ENCODE measurements at places on chromosomes 7 and 10.
A peak's percentile ranks its signal among the peaks of the same experiment; 100 is the strongest.

DNA sequence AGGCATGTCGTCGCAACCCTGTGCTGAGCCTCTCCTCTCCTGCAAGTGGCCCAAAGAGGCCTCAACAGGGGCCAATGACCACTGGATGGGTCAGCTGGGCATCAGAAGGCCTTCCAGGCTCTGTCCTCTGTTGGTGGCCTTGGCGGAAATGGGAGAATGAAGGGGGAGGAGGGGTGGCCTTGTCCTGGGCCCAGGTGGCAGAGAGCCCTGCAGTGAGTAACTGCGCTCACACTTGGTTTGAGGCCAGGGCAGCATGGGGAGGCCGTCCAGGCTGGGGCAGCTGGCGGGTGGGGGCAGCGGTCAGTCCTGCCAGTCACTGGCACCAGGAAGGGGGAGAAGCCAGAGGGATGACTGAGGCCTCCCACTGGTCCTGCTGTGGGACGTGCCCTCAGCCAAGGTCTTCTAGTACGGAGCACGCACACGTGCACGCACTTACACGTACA lies 59.8 kb downstream of the LHPP start:
- no peak for DNase-seq

DNA sequence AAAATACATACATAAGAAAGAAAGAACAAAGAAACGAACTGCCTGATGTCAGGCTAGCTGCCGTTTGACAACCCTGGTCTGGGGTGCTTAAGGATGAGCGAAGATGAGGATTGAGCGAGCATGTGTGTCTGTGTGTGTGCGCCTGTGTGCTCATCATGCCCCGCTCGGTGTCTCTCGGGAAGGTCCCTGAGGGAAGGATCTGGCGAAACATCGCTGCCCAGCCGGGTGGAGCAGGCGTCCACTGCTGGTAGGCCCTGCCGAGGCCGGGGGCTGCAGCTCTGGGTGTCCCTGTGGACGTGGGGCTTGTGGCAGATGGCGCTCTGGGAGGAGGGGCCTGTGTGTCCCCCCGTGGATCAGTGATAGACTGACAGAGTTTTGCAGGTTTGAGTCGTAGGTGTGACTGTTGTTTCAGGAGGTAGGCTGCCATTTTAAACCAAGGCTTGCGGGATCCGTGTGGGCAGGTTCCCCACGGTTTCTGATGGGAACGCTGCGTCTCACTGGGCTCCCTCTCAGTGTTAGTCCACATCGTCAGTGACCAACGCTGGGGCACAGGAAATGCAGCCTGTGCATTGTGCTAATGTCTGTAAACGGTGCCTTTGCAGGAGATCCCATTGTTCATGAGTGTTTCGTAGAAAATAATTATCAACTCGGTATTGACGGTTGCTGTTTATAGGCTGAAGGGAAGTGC lies 5.9 kb upstream of the SUN1 start:
- DNase-seq: no peak

DNA sequence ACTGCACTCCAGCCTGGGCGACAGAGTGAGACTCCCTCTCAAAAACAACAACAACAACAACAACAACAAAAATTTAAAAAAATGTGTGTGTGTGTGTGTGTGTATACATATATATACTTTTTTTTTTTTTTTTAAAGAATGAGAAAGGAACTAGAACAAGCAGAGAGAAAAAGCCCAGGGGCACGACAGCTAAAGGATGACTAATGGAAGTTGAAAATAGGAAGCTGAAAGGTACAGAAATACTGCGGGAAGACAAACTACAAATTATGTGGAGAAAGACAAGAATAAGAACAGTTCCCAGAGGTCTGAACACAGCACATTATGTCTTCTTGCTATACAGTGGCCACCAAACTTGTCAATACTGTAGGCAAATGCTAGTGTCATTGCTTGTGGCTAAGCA lies 141.9 kb upstream of the PRSS1 start:
- DNase-seq: no peak

- no peak for DNase-seq
Observed at GRCh38 chr10:8181496-8182157, 127.1 kb downstream of the GATA3 start.

- no peak for DNase-seq
Observed at GRCh38 chr7:130758429-130759056, 24.5 kb upstream of the KLF14 start.

GRCh38 chr7:144835155-144835611 lies 670 bp downstream of the TPK1 start:
- DNase-seq: no peak

DNA sequence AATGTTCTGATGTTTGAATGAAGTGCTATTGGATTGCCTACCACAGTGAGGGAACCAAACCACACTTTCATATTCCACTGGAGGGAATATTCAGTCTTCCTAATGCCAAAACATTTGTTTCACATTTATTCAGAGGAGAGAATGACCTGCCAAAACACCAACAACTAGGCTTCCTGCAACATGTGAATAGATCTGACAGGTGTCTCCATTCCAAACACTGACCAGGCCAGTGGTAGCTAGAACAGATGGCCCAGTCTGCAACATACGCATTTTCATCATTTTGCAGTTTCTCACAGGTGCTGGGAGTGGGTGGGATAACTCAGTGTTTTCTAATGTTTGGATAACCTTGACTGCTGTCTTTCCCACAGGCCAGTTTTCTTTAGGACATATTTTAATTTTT lies 110.0 kb downstream of the RELN start:
- no peak for DNase-seq

DNA sequence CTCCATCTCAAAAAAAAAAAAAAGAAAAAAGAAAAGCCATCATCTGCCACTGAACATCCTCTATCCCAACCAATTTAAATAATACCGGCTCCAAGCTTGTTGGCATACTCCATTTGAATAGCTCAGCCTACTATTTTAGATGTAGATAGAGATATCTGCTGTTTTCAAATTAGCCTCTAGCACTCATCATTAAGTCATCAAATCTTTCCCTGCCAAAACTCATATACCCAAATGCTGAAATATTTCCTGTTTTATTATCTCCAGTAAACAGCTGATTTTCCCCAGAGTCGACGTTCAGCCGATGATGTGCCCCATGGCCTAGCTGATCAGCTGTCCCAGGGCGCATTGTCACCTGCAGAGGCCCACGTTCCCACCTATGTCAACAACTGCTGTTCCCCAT lies 34.5 kb upstream of the FRMD4A start:
- no peak for DNase-seq

- DNase-seq: no peak
Observed at GRCh38 chr7:21507627-21508343, 35.1 kb upstream of the DNAH11 start.

DNA sequence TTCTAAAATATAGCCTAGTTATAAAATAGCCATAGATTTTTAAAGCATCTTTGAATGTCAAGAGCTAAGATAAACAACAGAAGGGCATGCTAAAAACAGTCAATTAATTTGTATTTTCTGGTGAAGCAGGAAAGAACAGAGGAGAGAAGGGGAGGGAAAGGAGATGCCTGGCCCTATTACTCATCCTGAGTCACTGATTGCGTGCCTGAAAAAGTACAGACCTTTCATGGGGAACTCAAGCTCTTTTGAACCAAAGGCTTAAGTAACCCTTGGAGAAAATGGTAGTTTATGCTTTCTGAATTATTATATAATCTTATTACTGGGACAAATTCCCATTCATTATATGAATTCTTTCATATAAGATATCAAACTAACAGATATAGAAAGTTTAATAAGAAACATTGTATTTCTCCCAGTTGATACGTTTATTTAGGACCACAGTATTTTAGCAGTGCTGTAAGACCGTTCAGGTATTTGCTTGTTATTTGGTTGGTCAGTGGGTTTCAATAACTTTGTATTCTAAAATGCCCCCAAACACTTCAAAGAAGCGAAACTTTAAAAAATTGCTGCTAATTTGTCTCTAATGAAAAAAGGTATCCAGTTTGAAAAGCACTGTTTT lies 151.3 kb downstream of the HGF start:
- no peak for DNase-seq

- no peak for DNase-seq
Observed at GRCh38 chr10:95544783-95545500, 16.2 kb downstream of the SORBS1 start.

DNA sequence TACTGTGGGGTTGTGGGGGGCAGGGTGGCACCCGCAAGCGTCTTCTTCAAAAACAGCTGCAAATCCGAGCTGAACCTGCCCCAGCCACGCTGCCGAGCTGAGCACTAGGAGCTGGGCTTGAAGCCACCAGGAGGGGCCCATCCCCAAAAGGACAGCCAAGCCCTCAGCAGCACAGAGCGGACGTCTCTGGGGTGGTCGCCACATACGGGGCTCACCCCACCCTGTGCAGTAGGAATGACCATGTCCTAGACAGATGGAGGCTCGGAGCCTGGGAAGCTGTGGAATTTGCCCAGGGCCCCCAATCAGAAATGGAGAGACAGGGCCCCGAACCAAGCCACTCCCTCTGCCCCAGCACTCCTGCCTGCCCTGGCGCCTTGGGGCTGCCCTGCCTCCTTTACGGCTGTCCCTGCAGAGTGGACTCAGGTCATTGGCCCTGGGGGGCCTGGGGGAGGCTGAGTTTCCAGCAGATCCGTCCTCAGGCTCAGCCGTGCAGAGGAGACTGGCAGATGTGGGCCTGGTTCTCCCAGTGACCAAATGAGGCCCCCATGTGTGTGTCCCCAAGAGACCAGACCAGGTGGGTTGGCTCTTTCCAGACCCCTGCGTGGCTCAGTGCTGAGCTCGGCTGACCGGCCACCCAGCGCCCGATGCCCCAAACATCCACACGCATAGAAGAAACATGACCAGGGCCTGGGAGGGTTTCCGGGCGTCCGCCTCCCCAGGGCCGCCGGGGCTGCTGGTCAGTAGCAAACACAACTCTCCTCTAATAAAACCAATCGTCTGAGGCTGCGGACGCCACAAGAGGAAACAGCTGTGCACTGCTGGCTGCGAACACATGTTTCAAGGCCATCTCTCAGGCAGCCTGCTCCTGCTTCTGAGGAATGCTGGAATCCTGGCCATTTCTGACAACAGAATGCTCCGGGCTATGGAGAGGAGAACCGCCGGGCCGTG lies 54.9 kb downstream of the PDGFA start:
- no peak for DNase-seq

- DNase-seq: no peak
Observed at GRCh38 chr10:12221323-12222298, 25.6 kb downstream of the CDC123 start.

DNA sequence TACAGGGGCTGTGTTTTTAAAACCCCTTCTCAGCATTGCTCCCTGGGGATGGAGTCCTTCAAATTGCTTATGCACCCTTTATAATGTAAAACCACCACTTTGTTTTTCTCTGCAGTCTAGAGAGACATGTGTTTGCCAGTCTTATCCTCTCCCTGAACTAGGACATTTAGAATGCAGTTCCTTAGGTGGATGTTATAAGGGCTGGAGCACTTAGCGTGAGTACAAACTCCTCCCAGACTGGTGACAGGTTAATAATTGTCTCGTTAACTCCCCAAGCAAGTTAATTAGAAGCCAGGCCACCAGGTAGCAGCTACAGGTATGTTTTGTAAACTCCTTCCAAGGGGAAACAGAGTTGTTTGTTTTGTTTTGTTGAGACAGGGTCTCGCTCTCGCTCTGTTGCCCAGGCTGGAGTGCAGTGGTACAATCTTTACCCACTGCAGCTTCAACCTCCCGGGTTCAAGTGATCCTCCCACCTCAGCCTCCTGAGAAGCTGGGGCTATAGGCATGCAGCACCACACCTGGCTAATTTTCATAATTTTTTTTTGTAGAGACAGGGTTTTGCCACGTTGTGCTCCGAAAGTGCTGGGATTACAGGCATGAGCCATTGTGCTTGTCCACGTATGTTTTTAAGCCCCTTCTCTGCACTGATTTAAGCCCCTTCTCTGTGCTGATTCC lies 100.2 kb downstream of the FAM107B start:
- no peak for DNase-seq

- no peak for DNase-seq
Observed at GRCh38 chr7:140877249-140877524, 47.5 kb downstream of the BRAF start.

GRCh38 chr7:34425194-34425593 lies 232.8 kb upstream of the NPSR1 start:
- no peak for DNase-seq

- DNase-seq: no peak
Observed at GRCh38 chr10:74055383-74056049, 57.6 kb downstream of the VCL start.

- DNase-seq: no peak
Observed at GRCh38 chr7:143126146-143126545, 5.7 kb upstream of the PIP start.

DNA sequence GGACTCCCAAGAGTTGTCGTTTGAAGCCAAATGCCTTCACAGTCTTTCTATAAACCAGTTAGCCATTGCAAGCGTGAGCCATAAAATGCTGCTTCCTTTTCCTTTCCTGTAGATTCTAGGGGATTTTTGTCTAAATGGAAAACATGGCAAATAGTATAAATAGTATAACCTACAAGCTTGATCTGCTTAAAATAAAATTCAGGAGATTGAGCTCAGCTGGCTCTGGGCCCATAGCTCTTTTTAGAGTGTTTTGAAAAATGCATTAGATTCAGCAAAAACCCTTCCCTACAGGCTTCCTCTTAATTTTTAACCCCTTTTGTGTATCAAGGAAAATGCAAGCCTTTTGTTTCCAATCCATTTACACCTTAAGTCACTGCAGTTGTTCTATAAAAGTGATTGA lies 190.1 kb upstream of the GDF10 start:
- DNase-seq: no peak

DNA sequence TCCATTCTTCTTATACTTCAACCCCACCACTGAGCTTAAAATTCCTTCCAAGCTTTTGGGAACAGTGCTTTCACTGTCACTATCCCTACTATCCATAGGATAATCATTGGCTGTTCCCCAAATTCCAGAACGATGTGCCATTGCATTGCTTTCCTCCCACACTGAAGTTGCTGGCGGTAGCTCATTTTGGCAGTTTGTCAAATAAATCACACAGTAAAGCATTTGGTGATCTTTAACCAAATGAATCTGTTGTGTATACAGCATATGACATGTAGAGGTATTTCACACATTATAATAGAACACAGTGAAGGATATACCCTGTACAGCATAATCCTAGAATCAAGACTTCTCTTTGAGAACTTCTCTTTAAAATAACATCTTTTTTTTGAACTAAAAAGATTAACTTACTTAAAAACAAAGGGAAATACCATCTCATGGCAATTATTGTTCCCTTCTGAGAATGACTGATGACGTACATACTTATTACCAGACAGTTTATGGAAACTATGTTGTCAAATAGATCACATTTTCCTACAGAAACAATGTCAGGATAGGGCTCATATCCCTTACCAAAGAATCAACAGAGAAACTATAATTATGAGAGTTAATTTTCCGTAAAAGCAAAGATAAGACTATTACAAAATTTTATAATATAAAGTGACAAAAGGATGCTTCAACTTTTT lies 93.6 kb downstream of the CTNNA3 start:
- DNase-seq: no peak

GRCh38 chr7:25125137-25125946 lies at the start of gene CYCS:
CYCS (minus strand) TSS chr7:25125260; CDS start chr7:25124119, 1,141 bp downstream.
- DNase-seq: peak; percentile 73

DNA sequence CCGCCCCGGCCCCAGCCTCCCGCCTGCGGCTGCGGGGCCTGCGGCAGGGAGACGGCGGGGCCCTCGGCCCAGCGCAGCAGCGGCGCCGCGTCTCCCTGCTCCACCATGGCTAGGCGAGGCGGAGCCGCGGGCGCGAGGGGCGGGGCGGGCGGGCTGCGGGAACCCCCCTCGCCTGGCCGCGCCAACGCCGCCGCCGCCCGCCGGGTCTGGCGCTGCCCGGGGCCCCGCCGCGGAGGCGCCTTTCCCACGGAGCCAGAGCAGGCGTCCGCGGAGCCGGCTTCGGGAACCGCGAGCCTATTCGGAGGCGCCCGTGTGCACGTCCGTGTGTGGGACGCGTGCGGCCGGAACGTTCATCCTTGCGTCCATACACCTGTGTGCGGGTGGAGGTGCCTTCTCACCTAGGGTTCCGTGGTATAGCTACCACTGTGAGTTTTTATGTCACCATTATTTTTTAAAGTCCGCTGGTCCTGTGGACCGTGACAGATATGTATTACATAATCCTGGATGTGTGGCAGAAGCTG lies at the start of gene DENND11:
Gene DENND11 (minus strand): TSS at position 120 of the 521 bp plus-strand sequence. CDS start 13 bp downstream, at position 107.
- DNase-seq: peak; percentile 58
